ENCODE measurements at places on chromosomes 6 and 20. TPM values are rescaled to one million over a fixed set of nuclear protein-coding genes. Genes with fewer than 3 reads are reported as not detected.

- DNase-seq, result no peak
Observed at GRCh38 chr6:54285595-54285994, 22.6 kb upstream of the TINAG start.

- no peak for DNase-seq
Observed at GRCh38 chr20:57051096-57051495, 215.3 kb downstream of the BMP7 start.

- no peak for DNase-seq
Observed at GRCh38 chr6:104789770-104790190, 69.9 kb downstream of the HACE1 start.

DNA sequence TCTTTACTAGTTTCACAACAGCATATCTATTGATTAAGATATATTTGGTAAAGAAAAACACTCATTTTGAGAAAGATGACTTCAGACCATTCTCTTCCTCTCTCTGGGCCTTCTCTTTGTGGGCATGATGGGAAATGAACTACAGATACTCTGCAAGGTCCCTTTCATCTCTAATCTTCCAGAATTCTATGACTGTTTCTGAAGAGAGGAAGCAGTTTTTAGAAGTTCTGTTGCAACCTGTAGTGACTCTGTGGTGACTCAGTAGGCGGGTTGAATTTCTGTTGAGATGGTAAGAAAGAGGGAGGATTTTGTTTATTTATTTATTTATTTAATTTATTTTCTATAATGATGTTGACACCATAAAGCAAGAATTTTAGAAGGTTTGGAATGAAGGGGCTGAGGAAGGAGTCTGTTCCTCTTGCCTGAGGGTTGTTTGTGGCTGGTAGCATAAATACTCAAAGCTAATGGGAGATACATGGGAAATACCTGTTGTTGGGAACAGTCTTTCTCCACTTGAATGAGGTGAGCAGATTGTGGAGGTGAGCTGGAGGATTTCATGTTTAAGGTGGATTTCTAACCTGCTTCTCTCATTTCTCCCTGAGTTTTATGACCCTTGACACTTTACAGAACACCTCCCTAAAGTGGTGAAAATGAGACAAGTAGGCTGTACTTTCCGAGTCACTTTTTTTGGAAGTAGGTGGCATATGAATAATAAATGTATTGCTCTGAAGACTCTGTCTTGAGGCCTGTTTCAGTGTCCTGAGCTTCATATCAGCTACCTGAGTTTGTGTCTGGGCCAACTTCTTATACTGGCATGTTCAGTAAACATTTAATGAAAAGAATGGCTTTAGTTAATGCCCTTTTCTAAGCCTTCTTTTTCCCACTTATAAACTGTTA is 15.0 kb downstream of the ACSS2 start:
- no peak for DNase-seq

The VSTM2L gene
- total RNA-seq, result 0.20 TPM

The KIF25 gene
- not detected for total RNA-seq
